ENCODE measurements at places on chromosomes 4 and X. TPM values are rescaled to one million over a fixed set of nuclear protein-coding genes. Genes with fewer than 3 reads are reported as not detected.

- no peak for DNase-seq
Observed at GRCh38 chr4:37735578-37735977, 49.4 kb upstream of the RELL1 start.

- no peak for DNase-seq
Observed at GRCh38 chr4:6403400-6403685, 69.1 kb downstream of the PPP2R2C start.

DNA sequence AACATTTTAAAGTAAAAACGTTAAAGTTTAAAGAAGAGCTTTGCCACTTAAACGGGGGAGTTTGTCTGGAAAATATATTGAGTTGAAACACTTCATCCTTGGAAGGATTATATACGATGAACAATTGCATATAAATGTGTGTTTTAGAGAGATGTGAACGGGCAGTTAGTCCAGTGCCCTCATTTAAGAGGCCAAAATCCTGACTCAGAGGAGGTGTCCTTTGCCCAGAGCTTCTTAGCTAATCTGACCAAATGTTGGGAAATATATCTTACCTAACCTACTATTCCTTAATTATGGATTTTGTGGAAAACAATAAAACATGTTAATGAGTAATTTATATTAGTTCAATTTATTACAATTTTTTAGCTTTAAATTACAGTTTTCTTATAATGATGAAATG, 327.2 kb upstream of the DIPK2B start:
- DNase-seq, result no peak

GRCh38 chr4:80026100-80026499, 46.9 kb downstream of the ANTXR2 start:
- no peak for DNase-seq

ITIH6 gene
- total RNA-seq, result 0.20 TPM
